ENCODE measurements at places on chromosomes 3 and 15.

- no peak for DNase-seq
These were observed 13.3 kb downstream of the TAFA4 start for GRCh38 chr3:68919000-68919399.

DNA sequence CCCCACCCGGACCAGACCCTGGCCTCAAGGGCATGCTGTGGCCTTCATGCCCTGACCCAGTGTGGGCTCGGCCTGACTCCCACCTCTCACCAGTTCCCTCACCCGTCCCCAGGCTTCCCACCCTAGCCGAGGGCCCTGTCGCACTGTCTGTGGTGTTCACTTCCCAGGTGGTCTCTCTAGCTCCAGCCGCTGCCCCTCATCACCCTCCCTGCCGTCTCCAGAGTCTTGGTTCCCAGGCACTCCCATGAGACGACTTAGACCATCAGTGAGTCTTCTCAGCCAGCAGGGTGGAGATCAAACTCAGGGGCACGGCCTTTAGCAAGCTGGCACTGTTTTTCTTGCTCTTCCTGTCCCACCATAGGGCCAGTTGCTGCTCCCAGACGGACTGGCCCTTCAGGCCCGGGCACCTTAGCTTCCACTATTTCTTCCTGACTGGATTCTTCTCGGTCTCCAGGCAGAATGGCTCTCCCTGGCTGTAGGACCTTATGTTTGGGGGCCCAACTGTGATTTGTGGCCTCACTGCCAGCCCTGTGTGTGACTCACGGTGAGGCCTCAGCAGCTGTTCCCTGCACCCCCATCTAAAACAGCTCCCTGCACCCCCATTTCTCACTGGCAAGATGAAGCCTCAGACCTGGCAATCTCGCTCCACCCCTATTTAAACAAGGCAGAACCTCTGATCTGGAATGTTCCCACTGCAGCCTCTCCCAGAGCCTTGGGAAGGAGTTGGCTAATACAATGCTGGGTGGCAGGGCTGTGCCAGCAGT is 9.4 kb upstream of the PCSK6 start:
- DNase-seq = no peak

GRCh38 chr3:39156421-39156820 is 3.0 kb upstream of the CSRNP1 start:
- no peak for DNase-seq

GRCh38 chr3:176931991-176932390 is 265.3 kb downstream of the TBL1XR1 start:
- DNase-seq = no peak

- DNase-seq = no peak
These were observed 279.1 kb downstream of the ZBTB20 start for GRCh38 chr3:114867835-114868503.

DNA sequence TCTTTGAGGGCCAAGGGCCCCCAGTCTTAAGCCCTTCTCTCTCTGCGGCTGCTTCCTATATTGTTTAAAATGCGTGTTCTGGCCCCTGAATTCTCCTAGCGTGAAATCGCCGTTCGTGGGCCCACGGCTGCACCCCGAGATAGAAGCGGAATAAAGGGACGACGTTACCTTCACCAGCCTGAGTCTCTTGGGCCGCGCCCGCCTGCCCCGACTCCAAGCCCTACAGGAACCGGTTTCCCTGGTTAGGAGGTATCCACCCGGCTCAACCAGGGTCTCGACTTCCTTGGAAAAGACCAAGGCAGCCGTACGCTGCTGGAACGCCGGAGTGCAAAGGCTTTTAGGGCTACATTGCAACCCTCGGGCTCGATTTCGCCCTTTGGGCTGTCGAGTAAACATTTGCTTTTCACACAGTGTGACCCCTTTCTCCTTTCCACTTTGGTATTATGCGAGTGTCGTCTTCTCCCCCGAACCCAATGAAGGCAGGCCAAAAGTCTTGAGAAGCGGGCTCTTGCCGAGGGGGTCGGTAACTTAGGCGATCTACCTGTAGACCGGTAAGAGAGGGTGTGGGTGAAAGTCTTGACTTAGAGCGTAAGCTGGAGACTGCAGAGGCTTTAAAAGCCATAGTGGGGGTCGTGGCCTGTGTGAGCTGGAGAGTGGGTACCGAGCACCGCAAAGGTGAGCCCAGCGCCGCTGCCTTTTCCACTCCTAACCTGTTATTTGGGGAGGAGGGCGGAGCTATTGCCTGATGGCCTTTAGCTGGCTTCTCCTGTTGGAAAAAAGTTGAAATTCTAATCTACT is 2.0 kb downstream of the TRIM71 start:
- no peak for DNase-seq

GRCh38 chr3:46942076-46942475 is 34.5 kb downstream of the CCDC12 start:
- DNase-seq = no peak

All from stimulated activated CD4-positive, alpha-beta T cell treated with anti-CD3 and anti-CD28 coated beads, Interleukin-4, amount 100 ng/mL, for 4 hours (primary cell).